Activated T-helper 9 cell treated with anti-CD3 and anti-CD28 coated beads, Interleukin-2, amount 50 U/mL, for 16 hours (primary cell): ENCODE measurements at places on chromosomes 11 and 22.

DNA sequence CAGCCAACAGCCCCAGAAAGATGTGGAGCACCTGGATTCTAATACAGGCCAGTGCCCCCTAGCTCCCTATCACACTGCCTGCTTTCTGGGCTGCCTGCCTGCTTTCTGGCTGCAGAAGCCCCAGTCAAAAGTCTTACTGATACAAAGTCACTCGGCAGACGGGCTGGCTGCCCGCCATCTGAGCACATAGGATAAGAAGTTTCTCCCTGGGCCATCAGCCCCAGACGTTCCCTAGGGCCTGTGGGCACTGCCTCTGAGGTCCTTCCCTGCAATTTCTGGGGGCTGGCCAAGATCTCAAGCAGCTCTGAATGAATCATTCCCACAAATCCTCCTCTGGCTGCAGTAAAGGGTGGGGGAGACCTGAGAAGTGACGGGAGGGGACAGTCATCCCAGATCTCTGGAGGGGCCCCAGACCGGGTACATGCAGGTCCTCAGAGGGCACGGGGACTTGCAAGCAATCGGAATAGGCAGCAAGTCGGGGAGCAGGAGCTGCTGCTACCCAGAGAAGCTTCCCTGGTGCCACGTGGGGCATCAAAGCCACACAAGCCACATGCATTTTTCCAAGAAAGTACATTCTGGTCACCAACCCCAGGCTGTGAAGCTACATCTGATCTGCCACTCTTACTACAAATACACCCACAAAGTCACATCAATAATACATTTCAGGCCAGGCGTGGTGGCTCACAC, 4.7 kb downstream of the TPST2 start:
- DNase-seq: no peak

DNA sequence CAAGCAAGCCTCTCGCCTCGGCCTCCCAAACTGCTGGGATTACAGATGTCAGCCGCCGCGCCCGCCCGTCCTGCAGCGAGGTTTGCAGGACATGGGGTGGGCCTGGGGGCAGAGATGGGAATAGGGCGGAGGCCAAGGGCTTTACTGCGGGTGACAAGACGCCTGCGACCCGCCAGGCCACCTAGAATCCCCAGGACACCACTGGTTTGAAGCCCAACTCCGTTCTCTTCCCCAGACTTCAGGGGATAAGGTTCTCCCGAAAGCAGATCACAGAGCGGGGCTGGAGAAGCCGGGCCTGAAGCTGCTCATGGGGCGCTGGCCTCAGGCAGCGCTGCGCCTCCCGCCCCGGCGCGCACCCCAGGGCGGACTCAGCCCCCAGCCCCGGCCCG, 354 bp downstream of the POLR2L start:
- DNase-seq: no peak

GRCh38 chr11:103749158-103749557, 287.3 kb upstream of the DDI1 start:
- no peak for DNase-seq

DNA sequence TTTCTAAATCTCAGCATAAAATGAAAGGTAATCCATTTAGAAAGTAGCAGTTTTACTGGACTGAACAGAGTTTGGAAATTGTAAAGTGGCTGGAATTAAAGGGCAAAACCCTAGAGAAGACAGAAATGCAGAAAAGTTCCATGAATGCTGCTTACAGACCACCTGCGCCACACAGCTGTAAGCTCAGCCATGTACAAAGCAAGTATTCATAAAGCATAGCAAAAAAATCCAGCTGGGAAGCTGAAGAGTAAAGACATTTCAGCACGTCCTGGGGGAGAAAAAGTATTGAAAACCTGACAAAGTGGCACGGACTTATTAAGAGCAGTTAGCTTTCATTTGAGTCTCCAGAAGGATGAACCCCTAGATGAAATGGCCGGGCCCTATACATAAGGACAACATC, 220.1 kb upstream of the CNTN5 start:
- no peak for DNase-seq

- DNase-seq: peak; percentile 22
Observed at GRCh38 chr11:6604081-6604626, 580 bp downstream of the ILK start.

DNA sequence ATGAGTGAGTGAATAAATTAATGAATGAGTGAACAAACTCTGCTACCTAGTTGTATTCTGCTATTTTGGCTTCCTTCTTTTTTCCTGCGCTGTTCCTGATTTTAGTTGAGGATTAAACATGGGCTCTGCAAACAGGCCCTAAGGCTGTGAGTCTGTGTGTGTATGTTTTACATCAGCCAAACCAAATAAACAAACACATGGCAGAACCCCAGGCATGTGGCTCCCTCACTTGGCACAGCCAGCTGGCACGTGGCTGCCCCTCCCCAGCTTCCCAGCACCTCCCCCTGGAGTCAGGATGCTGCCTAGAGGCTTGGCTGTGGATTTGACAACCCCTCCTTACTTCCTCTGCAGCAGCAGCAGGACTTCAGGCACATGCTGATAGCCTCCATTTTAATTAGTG, 593.2 kb downstream of the INSC start:
- no peak for DNase-seq

- DNase-seq: no peak
Observed at GRCh38 chr22:46769191-46769675, 6.8 kb downstream of the TBC1D22A start.

DNA sequence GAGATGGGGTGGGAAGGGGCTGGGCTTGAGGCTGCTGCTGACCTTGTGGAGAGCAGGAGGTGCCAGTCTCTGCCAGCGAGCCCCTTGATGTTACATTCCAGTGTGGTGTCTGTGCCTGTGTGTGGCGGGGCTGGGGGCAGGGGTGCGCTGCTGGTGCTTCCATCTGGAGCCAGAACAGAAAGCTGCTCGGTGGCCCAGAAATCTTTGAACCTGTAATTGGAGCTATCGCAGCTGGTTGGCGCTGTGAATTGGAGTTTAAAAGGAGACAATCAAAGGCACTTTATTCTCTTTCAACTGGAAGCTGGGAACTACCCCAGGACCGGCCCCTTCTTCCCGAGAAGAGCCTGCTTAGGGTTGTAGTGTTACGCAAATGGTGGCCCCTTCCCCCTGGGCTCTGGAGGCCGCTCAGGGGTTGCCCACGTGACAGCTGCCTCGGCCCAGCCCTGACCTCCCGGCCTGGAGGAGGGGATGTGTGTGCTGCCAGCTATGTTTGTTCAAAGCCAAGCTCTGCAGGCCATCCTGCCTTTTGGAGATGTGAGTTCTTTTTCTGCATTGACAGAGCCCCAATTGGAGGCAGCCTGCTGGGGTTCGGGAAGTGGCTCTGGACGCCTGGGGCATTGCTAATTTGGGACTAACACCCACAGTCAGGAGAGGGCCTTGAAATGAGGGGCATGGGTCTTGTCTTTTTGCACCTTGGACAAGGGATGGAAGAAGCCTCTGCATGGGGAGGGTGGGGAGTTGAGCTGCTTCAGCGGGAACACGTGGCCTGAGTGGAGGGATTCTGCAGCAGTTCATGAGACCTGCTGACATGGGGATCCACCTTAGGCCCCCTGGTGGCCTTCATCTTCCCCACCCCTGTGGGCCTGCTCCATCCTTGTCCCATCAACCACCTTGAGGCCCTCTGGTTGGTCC, 14.0 kb upstream of the ARSA start:
- DNase-seq: no peak

- DNase-seq: no peak
Observed at GRCh38 chr22:20646415-20646814, 127.5 kb upstream of the SERPIND1 start.

DNA sequence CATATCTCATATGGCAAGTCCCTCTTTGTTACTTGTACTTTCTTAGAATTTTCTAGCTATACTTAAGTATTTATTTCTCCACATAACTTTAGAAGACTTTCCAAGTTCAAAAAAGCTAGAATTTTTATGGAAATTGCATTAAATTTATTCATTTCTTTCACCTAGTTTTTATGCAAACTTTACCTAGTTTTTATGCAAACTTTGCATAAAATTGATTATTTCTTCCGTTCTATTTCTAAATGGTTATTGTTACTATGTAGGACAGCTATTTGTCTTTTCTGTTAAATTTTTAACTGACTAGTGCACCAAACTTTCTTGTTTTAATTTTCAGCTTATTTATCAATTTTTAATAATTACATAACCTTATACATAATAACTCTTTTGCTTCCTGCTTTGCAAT, 3.2 kb upstream of the CREBZF start:
- DNase-seq: no peak

DNA sequence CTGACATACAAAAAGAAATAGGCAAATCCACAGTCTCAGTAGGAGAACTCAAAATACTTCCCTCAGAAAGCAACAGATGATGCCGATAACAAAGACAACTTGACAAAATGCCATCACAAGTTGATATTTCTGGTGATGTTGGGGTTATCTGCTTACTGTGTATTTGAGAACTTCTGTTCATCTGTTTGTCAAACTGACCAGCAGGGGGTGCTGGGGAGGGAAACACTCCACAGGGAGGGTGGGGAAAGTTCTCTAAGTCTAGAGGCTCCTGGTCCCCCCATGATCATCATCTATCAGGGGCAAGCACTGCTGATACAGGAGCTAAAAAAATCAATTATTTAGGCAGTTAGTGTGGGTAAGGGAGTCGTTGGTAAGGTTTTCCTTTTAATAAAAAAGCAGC, 19.2 kb downstream of the GLYATL1 start:
- no peak for DNase-seq

GRCh38 chr11:8259306-8259959, 4.2 kb downstream of the LMO1 start:
- DNase-seq: no peak

DNA sequence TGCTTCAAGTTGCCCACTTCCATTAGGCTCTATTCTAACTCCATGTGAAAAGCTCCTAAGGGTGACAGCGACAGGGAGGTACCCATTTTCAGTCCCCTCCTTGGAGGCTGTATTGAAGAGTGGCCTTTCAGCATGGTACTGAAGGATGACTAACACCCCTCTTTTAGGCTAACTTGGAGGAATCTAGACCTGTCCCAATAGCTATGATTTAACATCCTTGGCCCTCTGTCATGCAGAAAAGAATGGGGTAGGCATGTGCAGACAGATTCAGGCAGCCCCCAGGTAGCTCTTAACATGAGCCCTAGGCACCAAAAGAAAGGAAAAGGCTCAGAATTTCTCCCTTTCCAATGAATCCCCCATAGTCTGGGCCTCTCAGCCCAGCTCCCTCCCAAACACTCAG, 89.3 kb upstream of the AMOTL1 start:
- DNase-seq: no peak

DNA sequence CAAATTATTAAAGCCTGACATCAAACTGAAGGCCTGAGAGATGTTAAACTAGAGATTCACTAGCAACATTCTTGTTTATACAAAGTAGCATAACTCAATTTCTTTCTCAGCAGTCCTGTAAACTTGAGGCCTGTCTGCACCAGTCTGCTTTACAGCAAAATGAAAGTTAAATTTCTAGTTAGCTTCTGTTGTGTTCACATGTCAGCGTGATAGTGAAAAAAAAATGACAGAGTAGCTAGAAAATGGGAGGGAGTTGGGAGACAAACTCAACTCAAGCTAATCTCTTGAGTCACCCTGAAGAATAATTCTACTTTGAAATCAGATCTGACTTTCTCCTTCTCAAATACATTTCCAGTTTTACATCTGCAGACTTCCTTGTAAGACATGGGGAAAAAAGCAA, 6.5 kb downstream of the RBFOX2 start:
- DNase-seq: no peak

GRCh38 chr11:15839061-15839460, 517.3 kb downstream of the SOX6 start:
- no peak for DNase-seq

- no peak for DNase-seq
Observed at GRCh38 chr11:127818625-127819024, 768.7 kb downstream of the ETS1 start.

GRCh38 chr22:40694411-40694810, 15.1 kb downstream of the MCHR1 start:
- DNase-seq: no peak

DNA sequence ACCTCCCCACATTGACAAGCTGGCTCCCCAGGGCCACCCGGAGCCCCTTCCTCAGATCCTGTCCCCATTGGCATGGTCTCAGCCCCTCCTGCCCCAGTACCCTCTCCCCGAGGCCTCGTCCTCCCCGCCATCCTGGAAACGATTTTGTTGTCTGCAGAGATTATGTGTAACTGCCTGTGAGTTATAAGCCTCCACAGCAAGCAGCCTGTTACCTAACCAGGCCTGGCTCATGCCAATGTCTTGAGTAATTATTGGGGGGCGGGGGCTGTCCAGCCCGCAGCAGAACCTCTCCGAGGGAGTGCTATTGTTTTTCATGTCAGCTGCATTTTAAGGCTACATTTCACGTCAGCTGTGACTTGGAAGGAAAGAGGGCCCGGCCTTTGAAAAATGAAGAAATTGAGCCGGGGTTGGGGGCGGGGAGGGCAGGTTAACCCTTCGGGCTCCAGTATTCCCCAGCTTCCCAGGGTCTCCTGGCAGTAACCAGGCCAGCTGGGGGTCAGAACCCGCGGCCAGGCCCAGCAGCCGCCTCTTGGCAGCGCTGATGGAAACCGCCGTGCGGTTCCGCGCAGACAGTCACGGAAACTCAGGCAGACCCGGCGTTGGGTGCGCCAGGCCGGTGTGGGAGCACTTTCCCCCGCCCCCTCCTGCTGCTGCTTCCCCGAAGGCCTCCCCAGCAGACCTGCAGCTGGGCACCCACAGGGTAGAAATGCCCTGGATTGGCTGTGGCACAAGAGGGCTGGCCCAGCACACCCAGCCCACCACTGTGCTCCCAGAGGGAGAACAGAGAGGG, 59.5 kb downstream of the CDKN1C start:
- DNase-seq: no peak

GRCh38 chr11:31720671-31721365, 90.3 kb downstream of the PAX6 start:
- DNase-seq: no peak

DNA sequence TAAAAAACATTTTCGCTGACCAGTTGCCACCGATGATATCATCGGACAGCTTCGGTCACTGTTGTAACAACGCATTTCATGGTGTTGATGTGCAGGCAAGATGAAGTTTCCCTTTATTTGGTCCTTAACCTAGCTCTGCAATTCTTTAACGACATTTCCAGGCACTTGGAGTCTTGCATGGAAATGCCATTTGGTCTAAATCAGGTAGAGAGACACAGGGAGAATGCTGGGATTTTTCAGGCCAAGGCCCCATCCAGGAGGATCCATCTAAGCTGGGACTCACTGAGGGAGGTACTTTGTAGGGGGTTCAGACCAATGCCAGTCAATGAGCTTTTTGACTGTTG, 121.5 kb upstream of the RCN1 start:
- DNase-seq: no peak

DNA sequence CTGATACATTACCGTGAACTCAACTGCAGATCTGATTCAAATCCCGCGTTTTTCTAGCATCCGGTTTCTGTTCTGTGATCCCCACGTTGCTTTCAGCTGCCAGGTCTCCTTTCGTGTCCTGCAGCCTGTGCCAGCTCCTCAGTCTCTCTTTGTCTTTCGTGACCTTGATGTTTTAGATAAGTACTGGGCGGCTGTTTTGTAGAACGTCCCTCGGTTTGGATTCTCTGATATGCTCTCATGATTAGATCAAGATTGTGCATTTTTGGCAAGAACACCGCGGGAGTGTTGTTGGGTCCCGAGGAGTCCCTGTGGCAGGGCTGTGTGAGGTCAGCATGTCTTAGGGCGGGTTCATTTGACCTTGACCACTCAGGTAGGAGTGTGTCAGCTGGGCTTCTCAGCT, 38.6 kb downstream of the KCNQ1 start:
- DNase-seq: no peak
